Right renal cortex interstitium (tissue), 3 donors: ENCODE measurements at places on chromosomes 1 and 21. TPM values are rescaled to one million over a fixed set of nuclear protein-coding genes. Genes with fewer than 3 reads are reported as not detected.

GRCh38 chr1:173440430-173440829, 36.7 kb upstream of the PRDX6 start:
- no peak for DNase-seq

DNA sequence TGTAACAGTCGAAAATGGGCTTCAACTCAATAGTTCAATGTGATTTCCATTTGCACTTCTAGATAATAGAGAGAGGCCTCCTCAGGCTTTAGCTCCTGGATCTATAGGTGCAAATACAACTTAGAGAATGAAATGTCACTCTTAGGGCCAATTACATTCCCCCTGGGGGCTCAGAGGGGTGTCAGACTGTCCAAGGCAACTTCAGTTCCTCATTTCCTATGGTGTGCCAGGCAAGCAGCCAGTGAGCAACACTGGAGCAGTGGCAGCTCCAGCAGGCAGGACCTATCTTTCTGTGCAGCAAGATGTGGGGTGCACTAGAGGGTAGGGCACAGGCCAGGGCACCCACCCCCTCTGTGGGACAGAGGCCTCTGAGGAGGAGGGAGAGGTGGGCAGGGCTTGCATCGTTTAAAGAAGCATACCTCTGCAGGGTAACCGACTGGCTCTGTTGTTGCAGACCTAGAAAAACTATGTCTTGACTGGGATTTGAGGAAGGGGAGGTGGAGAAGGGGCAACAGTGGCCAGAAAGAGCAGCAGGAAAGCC, 97.3 kb downstream of the SUSD4 start:
- DNase-seq = no peak

DNA sequence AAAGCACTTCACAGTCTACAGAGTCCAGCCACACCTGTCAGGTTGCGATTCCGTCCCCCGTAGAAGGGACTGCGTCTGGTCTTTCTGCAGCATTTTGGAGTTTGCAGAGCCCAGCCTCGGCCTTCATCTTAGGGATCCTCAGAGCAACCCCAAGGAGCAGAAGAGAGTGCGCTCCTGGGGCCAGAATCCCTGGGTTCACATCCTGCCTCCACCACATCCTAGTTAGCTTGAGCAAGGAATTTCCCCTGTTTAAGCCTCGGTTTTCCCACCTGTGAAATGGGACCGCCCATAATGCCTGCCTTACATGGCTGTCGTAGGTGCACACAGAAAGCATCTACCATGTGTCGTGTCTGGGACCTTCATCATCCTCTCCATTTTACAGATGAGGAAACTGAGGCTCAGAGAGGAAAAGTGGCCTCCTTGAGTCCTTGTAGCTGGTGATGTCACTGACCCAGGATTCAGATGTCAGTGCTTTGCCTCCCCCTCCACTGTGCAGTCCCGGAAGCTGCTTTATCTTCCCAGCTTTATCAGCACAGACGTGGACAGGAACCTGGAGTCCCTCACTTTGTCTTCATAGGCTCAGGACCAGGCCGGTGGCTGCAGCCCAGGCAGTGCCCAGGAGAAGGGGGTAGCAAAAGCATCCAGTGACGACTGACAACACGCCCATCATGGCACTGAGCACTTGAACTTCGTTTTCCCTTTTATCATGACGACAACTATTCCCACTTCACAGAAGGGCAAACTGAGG, 438.5 kb downstream of the MATN1 start:
- DNase-seq = no peak

DNA sequence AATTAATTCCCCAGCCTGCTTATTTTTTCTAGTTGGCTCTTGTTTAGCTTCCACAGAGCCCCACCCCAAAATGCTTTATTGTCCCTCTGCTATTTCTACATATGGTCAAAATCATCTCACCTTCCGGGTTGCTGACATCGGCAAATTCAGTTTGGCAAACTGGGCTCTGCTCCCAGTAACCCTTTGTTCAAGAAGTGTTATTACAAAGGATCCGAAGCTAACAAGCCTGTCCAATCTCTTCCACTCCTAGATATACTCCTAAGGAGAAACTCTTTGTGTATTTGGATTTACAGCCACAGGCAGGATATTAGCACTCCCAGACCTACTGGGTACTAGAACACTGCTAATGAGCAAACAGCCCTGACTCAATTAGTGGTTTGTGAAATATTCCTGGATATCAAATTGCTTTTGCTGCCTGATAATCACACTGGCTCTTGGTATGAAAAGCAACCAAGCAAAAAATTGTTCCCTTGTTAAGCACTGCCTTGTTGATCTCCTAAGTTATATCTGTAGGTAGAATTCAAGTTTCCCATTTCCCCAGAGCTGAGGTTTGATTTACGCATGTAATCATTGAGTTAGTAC, 4.0 kb downstream of the JUN start:
- no peak for DNase-seq

DNA sequence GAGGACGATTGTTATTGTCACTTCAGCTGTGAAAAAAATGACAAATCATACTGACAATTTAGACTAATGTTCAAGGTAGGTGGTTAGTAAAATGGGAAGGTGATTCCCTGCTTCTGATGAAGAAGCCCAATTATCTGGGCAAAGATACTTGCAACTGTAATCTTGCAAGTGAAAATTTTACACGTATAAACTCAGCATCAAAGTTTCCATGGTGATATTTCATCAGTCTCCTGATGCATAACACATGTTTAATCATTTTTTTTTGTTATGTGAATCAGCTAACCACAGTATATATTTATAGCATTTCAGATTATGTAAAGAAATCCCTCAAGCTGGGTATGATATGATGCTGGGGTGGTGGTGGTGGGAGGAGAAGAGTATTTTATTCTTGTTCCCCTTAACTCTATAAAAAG, 16.4 kb upstream of the KCNK1 start:
- no peak for DNase-seq

- no peak for DNase-seq
These were observed 94.7 kb downstream of the NTMT2 start for GRCh38 chr1:170240409-170240808.

DNA sequence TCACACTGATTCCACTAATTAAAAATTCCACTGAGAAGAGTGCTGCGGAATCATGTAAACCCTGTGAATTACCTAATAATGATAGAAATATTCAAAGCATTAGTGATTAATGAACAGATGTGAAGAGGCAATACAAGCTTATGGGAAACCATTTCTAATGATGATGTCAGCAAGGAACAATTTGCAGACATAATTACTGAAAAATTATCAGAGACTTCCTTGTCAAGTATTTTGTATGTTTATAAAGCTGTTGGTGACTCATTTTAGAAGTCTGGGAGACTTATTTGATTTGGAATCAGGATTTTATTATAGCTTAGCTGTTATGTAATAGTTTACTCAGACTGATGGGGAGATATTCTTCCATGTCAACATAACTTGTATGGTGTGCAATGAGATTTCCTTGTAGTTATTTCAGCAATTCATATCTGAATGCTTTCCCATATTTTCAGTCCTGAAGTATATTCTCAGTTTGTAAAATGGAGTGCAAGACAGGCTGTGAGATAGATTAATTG, 135.5 kb downstream of the TGFB2 start:
- DNase-seq = no peak

DNA sequence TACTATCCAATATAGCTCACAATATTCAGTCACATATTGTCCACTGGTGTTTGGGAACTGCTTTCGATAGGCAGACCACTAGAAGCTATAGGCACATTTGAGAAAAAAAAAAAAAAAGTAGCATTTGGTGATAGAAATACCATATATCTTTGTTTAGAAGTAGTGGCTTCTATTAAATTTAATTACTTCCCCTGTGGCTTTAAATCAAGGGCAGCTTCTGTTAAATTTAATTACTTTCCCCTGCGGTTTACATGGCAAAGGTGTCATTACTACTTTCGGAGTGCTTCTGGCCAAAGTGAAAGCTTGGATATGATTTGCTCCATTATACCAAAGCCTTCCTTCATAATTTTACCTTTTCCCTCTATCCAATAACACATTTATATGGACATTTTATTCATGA, 229.9 kb downstream of the TTLL7 start:
- DNase-seq = no peak

DNA sequence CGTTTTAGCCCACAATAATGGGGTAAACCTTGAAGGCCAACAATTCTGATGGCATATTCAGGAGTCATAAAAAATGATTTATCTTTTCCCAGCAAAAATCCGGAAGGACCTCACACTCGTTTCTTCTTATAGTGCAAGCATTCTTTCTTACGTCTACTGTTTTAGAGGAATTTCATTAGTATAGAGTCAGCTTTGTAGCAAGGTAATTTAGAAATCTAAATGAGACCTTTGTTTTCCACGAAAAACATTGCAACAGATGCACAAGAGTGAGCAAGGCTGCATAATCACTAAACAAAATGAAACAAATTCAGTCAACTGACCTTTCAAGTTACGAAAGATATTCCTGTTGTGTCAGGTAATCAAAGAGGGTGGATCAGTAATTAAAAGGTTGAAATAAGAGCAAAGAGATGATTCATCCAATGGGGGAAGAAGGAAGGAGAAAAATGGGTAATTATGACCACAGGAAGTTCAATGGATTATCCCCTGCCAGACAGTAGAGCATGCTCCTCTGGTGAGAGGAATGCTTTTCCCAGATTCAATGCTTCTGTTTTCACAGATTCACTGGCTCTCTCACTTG, 560 bp upstream of the CSDE1 start:
- no peak for DNase-seq

DNA sequence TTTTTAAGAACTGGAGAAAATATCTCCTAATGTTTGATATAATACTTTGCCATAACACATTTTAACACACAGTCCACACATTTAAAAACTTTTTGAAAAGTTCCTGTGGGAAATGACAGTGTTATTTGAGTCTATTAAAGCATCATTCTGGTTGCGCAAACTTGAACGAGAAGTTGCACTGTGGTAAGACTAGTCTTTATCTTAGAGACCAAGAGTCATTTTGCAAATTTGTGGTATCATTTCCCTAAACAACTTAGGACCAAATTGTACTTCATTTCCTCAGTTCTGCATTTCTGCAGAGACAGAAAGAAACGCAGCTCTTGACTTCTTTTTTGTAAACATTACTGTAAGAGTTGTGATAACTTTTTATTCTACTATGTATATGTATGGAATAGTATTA, at the start of gene RGS18:
RGS18 (plus strand) TSS at position 282 of the 400 bp plus-strand sequence. CDS start 176 bp downstream, outside the sequence.
- DNase-seq = no peak

DNA sequence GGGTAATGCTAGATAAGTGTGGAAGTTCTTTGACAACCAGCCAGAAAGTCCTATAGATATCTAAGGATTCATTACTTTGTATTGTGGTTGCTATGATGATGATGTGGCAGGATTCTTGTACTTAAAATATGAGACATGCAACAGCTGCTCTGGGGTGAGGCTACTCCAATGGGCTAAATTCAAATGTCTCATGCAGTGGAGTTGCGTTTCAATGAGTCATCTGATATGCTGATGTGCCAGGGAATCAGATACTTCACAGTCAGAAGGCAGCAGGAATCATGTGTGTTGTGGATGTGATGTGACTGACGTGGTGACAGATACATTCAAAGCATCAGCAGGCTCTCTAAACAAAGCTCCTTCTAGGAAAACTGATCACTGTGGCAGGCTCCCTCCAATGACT, 66.5 kb downstream of the TSEN15 start:
- DNase-seq = no peak

DNA sequence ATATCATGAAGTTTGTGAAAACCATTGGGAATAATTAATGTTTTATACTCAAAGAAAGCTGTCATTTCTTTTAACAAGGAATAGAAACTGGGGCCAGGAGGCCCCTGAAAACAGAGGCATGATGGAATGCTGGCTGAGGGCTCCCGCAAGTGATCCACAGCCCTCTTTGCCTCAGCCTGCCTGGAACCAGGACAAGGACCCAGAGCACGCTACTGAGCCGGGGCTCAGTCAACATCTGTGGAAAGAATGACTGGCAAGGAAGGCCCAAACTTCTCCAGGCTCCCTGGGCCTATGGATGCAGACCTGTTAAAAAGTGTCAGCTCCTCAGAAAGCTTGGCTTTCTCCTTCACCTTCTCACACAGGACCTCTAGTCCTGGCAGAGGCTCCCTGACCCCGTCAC, 32.6 kb downstream of the COLGALT2 start:
- DNase-seq = no peak

DNA sequence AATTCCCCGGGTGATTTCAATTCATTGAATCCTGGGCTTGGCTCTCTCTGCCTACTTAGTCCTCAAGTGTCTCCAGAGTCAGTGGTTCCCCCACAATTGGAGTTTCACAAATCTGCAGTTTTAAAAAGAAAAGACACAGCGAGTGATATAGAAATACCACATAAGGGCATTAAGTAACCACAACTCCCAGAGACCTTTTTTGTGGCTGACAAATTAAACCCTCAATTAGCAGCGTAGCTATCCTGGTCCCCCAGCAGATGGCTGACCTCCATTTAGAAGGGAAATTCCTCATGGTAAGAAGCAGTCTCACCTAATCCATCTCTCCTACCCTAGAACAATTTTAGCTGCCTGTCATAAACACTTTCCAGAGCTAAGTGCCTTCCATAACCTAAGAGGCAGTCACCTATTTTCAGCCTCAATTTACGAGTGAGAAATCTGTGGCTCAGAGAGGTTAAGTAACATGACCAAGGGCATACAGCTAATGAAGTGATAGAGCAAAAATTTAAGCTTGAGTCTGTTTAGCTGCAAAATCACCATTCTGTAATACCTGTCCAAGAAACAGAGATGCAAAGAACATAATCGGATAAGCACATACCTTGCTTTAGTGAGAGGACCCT, 56.0 kb upstream of the NBPF3 start:
- DNase-seq = no peak

Gene KCNJ10
- polyA plus RNA-seq = 33.3 TPM

Gene TIAM1
- polyA plus RNA-seq = 14.6 TPM

Gene DUSP10
- 3.4 TPM for polyA plus RNA-seq
